ENCODE measurements at places on chromosomes 2 and 18.

GRCh38 chr2:232633413-232634205 lies at the start of gene EFHD1:
Gene EFHD1, plus strand, starts transcription at chr2:232633604. Its CDS starts 101 bp downstream, at chr2:232633705.
- peak; percentile 80 for DNase-seq

GRCh38 chr2:20617081-20617575 lies 33.8 kb downstream of the HS1BP3 start:
- DNase-seq = no peak

GRCh38 chr18:77023102-77023782 lies 109.3 kb downstream of the MBP start:
- no peak for DNase-seq

DNA sequence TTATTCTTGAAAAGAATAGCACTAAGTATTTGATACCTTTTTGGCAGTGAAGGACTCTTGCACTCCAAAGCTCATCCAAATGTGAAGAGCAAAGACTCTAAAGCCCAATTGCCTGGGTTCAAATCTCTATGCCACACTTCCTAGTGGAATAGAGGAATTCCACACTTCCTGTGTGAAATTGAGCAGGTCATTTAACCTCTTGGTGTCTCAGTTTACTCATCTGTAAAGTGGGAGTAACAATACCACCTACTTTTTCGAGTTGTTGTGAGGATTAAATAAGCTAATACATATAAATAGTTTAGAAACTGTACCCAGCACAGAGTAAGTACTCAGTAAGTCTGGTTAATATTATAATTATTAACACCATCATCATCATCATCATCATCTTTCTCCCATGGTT lies 72.6 kb downstream of the AP1S3 start:
- DNase-seq = no peak

DNA sequence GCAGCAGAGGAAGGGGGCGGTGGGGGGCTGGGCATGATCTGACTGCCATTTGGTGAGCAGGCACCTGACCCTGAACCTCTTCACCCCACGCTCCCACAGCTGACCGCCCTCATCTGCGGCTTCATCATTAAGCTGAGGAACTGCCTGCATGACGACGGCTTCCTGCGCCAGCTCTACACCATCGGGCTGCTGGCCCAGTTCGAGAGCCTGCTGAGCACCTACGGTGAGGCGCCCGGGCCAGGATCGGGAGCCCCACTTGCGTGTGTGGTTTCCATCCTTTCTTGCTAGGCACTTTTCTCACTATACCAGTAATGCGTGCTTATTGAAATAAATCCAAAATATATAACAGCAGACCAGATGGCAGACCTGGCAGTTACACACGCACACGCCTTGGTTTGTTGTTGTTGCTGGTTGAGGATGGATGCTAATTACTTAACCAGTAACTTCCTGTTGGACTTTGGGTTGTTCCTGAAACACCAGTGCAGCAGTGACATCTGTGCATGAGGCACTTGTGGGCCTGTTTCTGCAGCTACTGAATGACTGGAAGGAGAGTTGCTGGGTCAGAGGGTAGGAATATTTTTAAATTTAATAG lies 43.7 kb downstream of the COA5 start:
- DNase-seq = no peak

- no peak for DNase-seq
Measured at GRCh38 chr2:176595986-176596385, 326.7 kb downstream of the MTX2 start.

DNA sequence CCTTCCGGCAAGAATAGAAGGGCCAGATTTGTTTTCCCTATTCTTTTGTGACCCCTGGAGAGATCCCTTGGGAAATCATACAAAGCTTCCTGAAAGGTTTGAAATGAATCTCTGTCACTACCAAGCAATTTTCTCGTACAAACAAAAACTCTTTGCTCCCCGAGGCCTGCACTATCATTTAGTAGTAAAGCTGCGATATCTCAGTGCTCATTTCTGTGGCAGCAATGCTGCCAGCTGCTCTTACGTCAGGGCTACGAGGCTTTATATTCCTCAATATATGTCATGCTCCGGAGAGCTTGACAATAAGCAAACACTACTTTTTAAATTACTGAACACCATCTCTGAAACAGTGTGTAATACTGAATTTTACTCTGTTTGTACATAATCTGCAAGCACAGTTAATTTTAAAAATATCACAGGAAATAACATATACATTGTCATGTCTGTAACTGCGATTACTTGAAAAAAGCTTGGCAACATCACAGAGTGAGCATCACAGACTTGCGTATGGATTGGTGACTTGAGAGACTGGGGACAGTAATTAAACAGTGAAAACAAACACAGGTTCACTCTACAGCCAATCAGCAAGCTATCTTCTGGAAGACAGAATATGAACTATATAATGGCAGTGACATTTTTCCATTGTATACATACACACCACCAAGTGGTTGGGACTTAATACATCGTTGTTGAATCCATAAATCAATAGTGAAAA lies 403.3 kb upstream of the NETO1 start:
- DNase-seq = no peak

DNA sequence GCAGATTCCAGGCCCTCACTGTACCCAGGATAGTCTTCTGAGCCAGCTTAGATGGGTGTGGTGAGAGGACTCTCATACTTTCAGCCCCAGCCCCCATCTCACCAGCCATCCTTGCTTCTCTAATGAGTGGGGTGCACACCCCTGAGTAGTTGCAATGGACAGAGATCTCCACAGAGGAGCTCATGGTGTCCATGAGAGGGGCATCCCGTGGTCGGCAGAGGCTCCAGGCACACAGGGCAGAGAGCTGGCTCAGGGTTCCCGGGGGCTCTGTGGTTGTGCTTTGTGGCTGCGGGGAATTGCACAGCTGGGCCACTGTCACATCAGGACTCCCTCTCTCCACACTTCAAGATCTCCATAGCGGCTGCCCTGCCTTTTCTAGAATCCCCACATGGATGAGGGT lies 226.0 kb upstream of the PXDN start:
- DNase-seq = no peak

DNA sequence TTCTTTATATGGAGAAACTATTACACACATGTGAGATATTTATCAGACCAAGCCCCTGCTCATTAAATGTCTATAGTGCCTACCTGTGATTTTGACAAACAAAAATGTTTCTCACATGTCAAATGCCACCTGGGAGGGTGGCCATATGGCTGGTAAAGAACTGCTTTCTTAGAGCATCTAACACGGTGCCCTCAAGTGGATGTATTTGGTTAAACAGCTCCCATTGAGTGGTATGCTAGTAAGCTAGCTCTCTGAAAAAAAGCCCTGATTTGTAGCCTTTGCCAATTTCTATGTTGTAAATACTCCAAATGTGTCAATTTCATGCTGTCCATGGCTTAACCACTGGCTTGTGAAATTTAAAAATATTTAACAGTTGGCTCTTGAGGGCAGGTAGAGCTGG lies 94.6 kb downstream of the PMAIP1 start:
- DNase-seq = no peak

- DNase-seq = no peak
Measured at GRCh38 chr2:120576509-120577474, 158.9 kb upstream of the GLI2 start.

DNA sequence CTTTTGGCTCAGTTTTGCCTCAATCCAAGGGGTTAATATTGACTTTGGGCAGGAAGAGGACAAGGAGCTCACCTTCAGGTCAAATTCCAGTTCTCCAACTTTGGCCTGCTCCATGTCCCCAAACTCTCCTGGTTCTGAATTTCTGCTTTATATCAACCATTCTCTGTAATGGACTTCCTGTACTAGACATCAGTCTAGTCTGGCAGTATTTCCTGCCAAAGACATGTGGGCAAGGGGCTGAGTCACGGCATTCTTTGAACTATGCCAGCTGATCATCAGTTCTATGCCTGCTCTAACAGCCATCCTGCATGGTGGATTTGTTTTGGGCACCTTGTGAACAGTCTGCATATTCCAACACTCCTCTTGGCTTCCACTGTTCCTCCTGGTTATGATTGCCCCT lies 199.4 kb downstream of the ZEB2 start:
- no peak for DNase-seq

GRCh38 chr2:37907501-37908225 lies 17.4 kb upstream of the RMDN2 start:
- no peak for DNase-seq

DNA sequence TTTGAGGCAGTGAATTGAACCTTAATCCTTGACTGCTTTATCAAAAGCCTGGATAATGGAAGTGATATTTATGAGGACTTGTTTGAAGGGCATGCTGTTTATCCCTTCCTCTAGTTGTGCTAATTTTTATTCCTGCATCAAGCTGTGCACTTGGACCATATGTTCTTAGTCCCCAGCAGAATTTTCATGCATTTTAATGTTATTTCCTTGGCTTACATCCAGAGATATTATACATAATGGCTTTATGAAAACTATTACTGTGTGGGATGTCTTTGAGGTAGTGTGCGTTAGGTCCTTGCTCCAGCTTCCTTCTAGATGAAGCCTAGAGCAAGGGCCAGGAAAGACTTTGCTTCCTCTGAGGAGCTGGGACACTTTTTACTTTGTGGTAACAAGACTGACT lies 378.4 kb downstream of the LPIN1 start:
- no peak for DNase-seq

DNA sequence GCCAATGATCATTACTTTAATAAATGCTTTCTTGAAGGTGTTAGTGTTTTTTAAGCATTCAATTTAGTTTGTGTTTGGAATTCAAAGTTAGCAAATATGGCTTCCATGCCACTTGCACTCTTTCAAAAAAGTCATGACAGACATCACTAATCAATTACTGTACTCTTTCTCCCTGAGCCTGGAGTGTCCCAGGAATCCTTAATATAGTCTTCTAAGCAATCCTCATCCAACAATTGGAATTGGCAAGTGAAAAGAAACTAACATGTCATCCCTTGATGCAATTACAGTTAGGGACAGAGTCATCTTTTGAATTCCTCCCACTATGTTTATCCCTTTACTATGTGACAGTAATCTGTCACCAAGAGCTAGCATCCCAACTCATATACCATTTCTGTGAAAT lies 29.7 kb upstream of the GPR55 start:
- no peak for DNase-seq

GRCh38 chr2:149849136-149849535 lies 261.6 kb upstream of the MMADHC start:
- no peak for DNase-seq

DNA sequence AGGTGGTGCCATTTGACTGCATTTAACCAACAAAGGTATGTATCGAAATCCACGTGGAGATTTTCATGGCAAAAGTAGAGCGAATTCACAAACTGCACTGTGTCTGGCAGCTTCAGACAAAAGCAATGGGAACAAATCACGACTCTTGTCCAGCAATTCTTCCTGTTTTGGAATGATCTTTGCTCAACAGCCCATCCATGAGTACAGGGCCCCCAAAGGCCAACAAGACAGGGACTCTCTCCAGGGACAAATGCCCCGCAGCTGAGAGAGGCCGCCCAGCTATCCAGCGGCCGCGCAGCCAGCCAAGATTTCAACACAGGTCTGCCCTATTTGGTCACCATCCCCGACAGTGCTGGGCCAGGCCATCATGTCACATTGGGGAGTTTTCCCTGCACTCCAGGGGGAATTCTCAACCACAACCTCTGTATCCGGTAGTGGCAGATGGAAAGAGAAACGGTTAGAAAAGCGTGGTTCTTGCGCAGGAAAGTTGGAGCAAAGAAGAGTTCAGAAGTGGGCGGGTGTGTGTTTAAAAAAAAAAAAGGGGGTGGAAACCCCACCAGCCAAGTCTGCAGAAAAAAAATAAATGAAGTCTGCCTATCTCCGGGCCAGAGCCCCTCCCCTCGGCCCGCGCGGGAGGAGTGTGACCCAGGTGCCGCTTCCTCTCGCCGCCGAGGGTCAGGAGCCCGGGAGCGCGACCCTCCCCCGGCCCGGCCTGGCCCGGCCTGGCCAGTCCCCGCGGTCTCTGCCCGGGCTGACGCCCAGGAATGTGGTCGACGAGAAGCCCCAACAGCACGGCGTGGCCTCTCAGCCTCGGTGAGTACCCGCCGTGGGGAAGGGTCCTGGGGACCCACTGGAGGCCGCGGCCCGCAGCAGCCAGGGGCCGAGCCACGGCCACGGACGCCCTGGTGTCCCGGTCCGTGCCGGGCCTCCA lies at the start of gene GYPC:
Gene GYPC (plus strand): TSS at position 659 of the 931 bp plus-strand sequence. CDS start 106 bp downstream, at position 765.
- DNase-seq = peak; percentile 56

DNA sequence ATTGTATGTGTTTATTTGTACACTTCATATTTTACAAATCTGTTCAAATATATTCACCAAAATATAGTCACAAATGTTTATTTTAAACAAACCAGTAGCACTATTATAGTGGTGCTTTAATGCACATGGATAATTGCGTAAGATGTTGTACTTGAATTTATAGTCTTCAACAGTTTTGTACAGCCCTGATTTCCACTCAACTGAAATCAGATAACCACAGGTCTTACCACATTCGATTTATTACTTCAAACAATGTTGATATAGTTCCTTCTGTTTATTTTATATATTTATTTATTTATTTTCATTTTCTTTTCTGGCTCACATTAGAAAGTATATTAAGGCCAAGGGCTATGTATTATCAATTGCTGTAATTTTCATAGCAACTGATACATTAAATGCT lies 99.4 kb upstream of the ZNF804A start:
- DNase-seq = no peak

DNA sequence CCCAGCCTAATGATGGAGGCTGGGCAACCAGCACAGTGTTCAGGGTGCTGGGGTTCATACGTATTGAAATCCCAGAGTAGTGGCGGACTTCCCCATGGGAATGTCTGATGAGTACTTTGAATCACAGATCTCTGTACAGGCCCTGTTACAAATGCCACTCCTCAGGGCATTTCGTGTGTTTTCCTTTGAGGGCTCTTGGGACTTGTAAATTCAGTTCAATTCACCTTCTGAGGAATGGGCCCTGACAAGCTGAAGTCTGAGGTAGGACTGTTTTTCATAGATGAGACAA lies 288 bp upstream of the RDH14 start:
- DNase-seq = no peak

DNA sequence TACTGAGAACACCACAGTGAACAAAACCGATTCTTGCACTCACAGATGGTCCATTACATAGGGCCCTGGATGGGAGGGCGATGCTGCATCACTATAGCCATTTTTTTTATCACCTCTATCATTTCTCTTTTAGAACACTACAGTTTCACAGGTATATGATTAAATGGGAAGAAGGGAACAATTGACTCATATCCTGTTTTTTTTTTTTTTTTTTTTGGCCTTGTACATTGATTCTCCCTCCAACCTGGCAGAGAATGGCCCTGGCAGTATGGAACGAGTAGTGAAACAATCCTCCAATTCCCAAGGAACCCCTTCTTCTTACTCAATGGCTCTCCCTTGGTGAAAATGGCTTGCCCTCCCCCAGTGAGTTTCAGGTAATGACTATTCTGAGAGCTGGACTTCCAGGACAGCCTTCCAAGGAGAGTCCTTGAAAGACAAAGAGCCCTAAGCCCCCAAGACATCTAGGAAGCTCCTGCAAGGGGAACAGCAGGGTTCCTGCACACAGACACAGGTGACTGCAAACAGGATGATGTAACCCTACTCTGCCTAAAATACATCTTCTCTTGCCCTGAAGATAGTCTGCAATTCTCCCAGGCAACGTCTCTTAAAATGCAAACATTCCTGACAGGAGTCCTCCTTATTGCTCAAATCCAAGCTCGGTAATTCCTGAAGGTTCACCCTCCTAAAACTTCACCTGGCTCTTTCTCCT lies 405.4 kb downstream of the SETBP1 start:
- DNase-seq = no peak

- no peak for DNase-seq
Measured at GRCh38 chr2:151845481-151845880, 17.3 kb upstream of the ARL5A start.

Data from neuronal stem cell (in vitro differentiated cells).